ENCODE measurements at places on chromosomes 2 and 18.
A peak's percentile ranks its signal among the peaks of the same experiment; 100 is the strongest.

- no peak overlapping the region for H3K4me3 ChIP-seq
- no peak overlapping the region for H3K27ac ChIP-seq
- H3K36me3 ChIP-seq, result no peaks in the 10 kb centered on the region
- no peaks in the 10 kb centered on the region for H3K27me3 ChIP-seq
- no peak for DNase-seq
Measured at GRCh38 chr2:203692031-203692710, 14.3 kb upstream of the CD28 start.

GRCh38 chr2:85174943-85175342, 41.8 kb downstream of the TCF7L1 start:
- no peak for DNase-seq
- no peaks in the 10 kb centered on the region for H3K36me3 ChIP-seq
- no peaks in the 10 kb centered on the region for H3K27me3 ChIP-seq

DNA sequence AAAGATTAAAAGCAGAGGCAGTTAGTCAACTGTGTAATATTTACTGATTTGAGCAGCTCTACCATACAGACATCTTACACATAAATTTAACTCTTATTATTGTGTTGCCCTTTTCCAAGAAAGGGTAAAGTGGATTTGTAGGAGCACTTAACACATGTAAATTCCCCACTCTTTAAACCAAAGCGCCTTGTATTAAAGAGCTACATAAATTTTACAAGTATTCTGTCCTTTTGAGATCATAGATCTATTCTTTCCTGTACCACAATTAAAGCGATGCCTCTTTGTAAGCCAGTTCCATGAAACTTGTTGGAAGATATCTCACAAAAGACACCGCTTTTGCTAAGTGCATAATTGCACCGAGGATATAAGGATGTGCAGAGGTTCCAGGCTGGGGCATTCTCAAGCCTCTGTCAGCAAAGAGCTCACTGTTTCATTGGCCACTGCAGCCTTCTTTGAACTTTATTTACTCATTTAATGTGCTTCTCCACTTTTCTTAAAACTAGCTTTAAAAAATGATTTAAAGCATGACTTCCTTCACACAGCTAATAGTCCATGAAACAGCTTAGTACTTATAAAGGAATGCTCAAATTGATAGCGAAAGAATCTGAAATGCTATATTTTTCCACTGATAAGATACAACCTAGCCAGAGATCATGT, 520.0 kb upstream of the TCF4 start:
- no peaks in the 10 kb centered on the region for H3K27me3 ChIP-seq
- H3K4me1 ChIP-seq, result no peaks in the 10 kb centered on the region
- DNase-seq, result no peak

DNA sequence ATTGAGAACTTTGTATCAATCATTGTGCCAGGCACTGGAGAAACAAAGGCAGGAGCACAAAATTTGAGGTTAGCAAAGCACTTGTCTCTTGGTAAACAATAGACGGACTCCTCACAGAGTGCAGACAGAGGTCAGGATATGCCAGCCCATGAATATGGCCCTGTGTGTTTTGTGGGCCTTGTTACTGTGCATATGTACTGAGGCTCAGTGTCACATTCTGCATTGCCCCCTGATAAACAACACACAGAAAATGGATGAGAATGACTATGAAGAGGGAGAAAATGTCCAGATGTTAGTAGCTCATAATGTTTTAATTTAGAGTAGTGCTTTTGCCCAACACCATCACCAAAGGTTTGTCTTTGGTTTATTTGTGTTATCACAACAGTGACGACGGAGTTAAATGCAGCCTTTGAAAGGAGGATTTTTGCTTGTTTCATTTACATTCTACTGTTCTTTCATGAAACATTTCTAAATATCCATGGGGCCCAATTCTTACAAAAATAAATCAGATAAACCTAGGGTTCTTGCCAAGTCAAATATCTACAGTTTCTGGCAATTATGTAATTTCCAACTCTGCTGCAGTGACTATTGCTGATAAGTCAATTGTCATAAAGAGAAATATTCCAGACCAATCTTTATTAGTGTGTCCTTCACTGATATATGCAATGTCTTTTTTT, 14.6 kb upstream of the NT5C1B start:
- no peak for DNase-seq
- no peak overlapping the region for H3K4me3 ChIP-seq
- H3K4me1 ChIP-seq, result no peaks in the 10 kb centered on the region
- no peak overlapping the region for H3K27ac ChIP-seq
- no peaks in the 10 kb centered on the region for H3K27me3 ChIP-seq
- H3K36me3 ChIP-seq, result no peaks in the 10 kb centered on the region

GRCh38 chr2:201777869-201778268, 2.9 kb downstream of the ALS2 start:
- no peaks in the 10 kb centered on the region for H3K4me1 ChIP-seq
- DNase-seq, result no peak
- H3K27ac ChIP-seq, result no peak overlapping the region
- no peaks in the 10 kb centered on the region for H3K36me3 ChIP-seq
- H3K27me3 ChIP-seq, result no peaks in the 10 kb centered on the region
- H3K4me3 ChIP-seq, result no peak overlapping the region

GRCh38 chr2:95079199-95079683, 42.4 kb downstream of the MRPS5 start:
- H3K36me3 ChIP-seq, result no peaks in the 10 kb centered on the region
- H3K4me1 ChIP-seq, result peaks cover 1% of the 10 kb centered on the region
- no peak for DNase-seq
- no peak overlapping the region for H3K4me3 ChIP-seq

DNA sequence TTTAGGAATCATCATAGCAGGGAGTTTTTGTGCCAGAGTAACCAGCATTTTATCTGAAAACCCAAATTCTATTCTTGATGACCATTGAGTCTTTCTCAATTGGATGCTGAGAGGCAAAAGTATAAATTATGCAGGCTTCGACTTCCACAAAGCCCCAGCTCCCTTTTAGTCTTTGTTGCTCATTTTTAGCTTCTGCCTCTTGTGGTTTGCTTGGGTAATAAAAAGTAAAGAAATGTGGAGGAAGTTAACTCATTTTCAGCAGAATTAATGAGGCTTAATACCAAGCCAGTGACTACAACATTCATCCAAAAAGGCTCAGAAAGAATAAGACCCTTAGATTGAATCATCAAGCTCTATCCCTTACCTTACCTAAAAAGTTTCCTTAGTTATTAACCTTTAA, 18.6 kb downstream of the ERMN start:
- H3K36me3 ChIP-seq, result no peaks in the 10 kb centered on the region
- H3K27ac ChIP-seq, result no peak overlapping the region
- no peak for DNase-seq
- no peaks in the 10 kb centered on the region for H3K4me1 ChIP-seq
- H3K4me3 ChIP-seq, result no peak overlapping the region

GRCh38 chr2:175309799-175310198, 128.3 kb upstream of the ATP5MC3 start:
- H3K4me1 ChIP-seq, result 0 out of 2 replicates have a peak, but pooled peaks cover 1% of the 10 kb centered on the region
- no peak overlapping the region for H3K4me3 ChIP-seq
- no peaks in the 10 kb centered on the region for H3K27me3 ChIP-seq
- peak; percentile 2 for DNase-seq

DNA sequence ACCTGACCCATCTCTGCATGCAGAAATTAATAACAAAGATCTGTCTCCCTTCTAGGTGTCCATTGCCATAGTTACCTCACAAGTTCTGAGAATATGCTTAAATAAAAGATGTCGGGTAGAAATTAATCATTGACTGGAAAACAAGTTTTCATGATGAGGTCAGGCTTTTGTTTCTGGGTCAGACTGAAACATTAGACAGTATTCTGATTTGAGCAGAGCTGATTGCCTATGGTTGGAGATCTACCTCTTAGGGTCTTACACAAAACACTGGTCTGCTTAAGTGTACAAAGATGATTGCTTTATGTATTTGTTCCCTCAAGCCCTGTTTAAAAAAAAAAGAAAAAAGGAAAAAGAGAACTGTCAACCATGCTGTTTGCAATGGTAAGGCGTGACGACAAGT, 956.4 kb downstream of the CPS1 start:
- H3K4me3 ChIP-seq, result no peak overlapping the region
- H3K27ac ChIP-seq, result no peak overlapping the region
- no peaks in the 10 kb centered on the region for H3K27me3 ChIP-seq
- no peaks in the 10 kb centered on the region for H3K36me3 ChIP-seq
- DNase-seq, result no peak
- H3K4me1 ChIP-seq, result no peaks in the 10 kb centered on the region

DNA sequence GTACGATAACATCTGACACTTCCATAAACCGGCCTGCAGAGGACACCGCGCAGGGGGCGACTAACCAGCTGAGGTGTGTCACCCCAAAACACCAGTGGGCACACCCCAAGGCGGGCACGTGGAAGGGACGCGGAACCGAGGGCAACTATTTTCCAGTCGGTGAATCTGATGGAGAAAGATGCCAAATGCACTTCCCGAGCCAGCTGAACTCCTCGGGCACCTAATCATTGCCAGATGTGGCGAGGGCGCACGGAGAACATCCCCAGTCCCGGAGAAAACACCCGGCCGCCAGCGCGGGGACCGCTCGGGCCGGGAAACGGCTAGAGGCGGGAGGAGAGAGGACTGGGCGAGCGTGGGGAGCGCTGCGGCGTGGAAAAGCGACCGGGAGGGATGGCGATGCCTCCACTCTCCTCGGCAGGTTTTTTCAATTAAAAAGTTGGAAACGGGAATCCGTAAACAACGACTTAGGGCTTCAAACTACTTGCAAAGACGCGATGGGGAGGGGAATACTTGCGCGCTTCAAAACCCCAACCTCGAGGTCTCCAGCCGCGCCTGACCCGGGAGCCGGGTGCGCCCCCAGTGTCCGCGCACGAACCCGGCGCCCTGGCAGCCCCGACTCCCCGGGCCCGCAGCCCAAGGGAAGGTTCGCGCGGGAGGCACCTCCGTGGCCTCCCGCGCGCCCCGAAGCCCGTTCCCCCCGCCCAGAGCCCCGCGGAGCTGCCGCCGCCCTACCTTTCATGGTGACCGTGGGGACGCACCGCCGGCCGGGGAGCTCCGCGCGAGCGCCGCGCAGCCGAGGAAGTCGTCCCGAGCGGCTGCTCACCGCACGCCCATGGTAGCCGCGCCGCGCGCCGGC, 497 bp downstream of the COLEC12 start:
- H3K27ac ChIP-seq, result no peak overlapping the region
- H3K36me3 ChIP-seq, result no peaks in the 10 kb centered on the region
- H3K4me3 ChIP-seq, result peak overlapping the region; percentile 60

- no peaks in the 10 kb centered on the region for H3K36me3 ChIP-seq
- no peaks in the 10 kb centered on the region for H3K27me3 ChIP-seq
- no peak overlapping the region for H3K27ac ChIP-seq
- H3K4me3 ChIP-seq, result no peak overlapping the region
Measured at GRCh38 chr2:177056481-177056929, 156.1 kb upstream of the HNRNPA3 start.

DNA sequence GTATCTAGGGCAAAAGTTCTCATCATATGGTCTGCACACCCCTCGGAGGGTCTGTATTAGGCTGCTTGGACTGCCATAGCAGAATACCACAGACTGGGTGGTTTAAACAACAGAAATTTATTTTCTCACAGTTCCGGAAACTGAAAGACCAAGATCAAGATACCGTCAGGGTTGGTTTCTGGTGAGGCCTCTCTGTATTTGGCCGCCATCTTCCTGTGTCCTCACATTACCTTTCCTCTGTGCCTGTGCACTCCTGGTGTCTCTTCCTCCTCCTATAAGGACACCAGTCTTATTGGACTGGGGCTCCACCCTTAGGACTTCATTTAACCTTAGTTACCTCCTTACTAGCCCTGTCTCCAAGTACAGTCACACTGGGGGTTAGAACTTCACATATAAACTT, 132.5 kb downstream of the NCOA1 start:
- H3K27ac ChIP-seq, result no peak overlapping the region
- H3K4me1 ChIP-seq, result no peaks in the 10 kb centered on the region
- H3K27me3 ChIP-seq, result no peaks in the 10 kb centered on the region
- no peak overlapping the region for H3K4me3 ChIP-seq

DNA sequence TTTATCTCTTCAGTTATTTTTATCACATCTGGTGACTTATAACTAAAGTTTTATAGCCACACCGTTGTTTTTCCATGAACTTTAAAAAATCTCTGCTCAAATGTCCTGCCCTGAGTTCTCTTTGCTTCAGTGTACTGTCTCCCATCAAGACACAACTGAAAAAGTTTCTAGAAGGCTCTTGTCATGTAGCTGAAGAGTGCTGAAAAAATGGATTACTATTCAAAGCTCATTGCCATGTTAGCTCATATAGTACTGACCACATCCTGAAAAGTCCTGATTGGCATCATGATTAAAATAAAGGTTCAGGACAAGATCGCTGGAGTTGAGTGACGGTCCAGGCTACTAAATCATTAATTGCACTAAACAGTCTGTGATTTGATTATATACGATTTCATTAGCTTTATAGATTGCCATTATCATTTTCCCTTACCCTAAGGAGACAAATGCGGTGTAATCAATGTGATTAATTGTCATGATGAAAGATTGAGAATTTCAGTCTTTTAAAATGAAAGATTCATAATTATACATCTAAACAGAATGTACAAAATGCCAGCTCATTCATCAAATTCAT, 62.2 kb downstream of the MFSD6 start:
- H3K27me3 ChIP-seq, result no peaks in the 10 kb centered on the region
- H3K4me1 ChIP-seq, result no peaks in the 10 kb centered on the region
- H3K36me3 ChIP-seq, result no peaks in the 10 kb centered on the region
- H3K4me3 ChIP-seq, result no peak overlapping the region

GRCh38 chr2:239506101-239506857, 105.5 kb upstream of the HDAC4 start:
- no peak for DNase-seq
- H3K27me3 ChIP-seq, result no peaks in the 10 kb centered on the region
- no peak overlapping the region for H3K27ac ChIP-seq
- no peak overlapping the region for H3K4me3 ChIP-seq
- no peaks in the 10 kb centered on the region for H3K4me1 ChIP-seq
